NCI-H1105 (cell line): ENCODE measurements at places on chromosomes 1 and 21.

GRCh38 chr1:225746361-225747179 is 31.1 kb upstream of the SRP9 start:
- no peak for DNase-seq

GRCh38 chr1:186750257-186750656 is 70.0 kb upstream of the PTGS2 start:
- DNase-seq, result no peak

DNA sequence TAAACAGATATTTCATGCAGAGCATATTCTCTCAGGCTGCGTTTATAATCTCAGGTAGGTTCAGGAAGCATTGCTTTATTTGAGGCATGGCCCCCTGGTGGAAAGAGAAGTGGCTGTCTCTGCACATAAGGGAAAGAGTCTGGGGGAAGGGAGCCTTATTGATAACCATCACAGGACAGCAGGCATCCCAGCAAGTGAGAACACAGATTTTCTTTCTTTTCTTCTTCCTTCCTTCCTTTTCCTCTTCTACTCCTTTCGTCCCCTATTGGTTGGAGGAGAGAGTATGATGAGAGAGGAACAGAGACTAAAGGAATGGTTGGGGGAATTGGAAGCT is 21.9 kb downstream of the TSNAX start:
- DNase-seq, result no peak

GRCh38 chr1:25003457-25004190 is 73.5 kb upstream of the RUNX3 start:
- DNase-seq, result no peak

- no peak for DNase-seq
Measured at GRCh38 chr1:2416403-2416802, 4.0 kb upstream of the PEX10 start.

- no peak for DNase-seq
Measured at GRCh38 chr1:19400192-19400611, 85.1 kb downstream of the CAPZB start.

DNA sequence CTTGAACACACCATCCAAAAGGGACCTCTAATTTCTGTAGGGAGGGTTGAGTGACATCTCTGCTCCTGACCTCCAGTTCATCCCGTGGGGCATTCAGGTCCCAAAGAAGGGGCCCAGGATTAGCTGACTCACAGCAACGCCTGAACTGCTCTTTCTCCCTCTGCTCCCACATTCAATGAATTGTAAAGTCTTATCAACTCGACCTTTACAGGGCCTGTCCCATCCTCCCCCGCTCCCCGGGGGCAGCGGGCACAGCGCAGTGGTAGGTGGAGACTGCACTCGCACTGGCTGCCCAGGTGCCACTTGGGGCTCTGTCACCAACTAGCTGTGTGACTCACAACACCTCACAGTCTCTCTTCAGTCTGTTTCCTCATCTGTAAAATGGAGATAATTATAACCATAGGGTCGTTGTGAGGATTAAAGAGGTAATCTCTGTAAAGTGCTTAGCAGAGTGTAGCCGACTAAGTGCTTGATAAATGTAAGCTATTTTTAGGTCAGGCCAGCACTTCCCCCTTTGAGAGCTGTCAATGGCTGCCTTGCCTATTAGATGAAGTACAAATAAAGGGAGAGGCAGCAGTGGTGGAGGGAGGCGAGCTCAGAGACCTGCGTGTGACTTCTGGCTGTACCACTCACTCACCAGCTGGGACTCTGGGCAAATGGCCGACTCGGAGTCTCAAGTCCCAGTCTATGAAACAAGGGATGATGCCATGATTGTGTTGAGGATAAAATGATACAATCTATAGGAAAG is 637 bp upstream of the MYBPHL start:
- peak; percentile 45 for DNase-seq

GRCh38 chr1:33654267-33654834 is 181.9 kb downstream of the ZSCAN20 start:
- DNase-seq, result no peak

DNA sequence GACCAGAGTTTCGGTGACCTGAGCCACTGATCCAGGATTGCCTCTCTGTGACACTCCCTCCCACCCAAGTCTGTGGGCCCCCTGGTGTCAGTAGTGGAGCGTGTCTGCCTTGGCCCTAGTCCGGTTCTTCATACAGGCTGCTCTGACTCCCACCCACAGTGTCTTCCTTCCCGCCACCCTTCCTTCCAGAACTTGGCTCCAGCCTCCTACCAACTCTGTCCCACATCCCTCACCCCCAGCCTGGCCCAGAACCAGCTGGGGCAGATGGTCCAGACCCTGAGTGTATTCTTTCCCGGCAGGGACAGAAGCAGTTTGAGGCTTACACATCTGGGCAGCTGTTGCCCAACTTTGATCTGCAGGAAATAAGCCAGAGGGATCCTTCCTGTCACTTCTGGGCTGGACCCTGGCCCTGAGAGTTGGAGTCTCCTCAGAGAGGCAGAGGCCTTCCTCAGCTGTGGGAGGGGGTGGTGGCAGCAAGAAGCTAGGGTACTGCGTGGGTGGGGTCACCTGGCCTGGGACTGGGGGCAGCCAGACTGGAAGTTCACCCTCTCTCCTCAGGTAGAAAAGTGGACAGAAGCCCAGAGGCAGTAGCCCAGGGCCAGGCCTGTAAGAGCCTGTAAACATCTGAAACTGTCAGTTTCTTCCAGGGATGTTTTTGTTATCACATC is 43.1 kb upstream of the EPS8L3 start:
- no peak for DNase-seq

- no peak for DNase-seq
Measured at GRCh38 chr1:220827445-220828178, 40.9 kb downstream of the MTARC1 start.

DNA sequence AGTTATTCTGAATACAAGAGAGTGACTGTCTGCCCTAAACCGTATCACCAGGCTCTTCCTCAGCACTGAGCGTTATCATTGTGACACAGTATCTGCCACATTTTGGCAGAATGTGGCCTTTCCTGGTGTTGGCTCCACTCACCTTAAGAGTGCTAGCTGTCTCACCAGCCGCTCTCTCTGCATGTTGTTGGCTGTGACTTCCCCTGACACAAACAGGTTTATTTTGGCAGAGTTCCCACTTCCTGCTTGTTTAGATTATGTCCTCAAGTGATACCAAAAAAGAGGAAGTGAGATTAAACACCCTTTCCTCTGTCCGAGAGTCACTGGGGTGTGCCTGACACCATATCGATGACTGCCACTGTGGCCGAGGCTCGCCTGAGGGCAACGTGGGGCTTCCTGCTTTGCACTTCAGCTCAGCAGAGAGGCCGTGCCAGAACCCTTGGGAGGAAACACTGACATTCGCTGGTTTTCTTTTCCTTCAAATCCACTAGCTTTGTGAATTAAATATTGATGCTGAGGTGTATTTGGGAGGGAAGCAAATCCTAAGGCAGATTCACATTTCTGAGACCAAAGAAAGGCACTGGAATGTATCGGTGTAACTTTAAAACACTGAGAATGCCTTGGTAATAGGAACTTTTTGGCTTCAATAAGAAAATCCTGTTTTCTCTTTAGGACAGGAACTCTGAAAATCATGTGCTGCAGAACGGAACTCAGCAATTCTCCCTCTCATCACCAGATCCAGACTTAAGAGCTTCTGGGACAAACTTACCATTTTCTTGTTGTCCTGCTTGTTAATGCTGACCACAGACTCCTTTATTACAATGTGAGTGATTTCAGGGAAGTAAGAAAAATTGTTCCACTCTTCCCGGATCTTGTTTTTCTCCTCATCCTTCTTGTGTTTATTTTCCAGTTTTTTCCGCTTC is 102.1 kb downstream of the JAK1 start:
- no peak for DNase-seq

GRCh38 chr1:37148663-37149062 is 114.3 kb upstream of the GRIK3 start:
- no peak for DNase-seq

GRCh38 chr1:30376054-30376697 is 347.2 kb downstream of the MATN1 start:
- no peak for DNase-seq

GRCh38 chr1:42936309-42937078 is 22.2 kb downstream of the SLC2A1 start:
- no peak for DNase-seq

DNA sequence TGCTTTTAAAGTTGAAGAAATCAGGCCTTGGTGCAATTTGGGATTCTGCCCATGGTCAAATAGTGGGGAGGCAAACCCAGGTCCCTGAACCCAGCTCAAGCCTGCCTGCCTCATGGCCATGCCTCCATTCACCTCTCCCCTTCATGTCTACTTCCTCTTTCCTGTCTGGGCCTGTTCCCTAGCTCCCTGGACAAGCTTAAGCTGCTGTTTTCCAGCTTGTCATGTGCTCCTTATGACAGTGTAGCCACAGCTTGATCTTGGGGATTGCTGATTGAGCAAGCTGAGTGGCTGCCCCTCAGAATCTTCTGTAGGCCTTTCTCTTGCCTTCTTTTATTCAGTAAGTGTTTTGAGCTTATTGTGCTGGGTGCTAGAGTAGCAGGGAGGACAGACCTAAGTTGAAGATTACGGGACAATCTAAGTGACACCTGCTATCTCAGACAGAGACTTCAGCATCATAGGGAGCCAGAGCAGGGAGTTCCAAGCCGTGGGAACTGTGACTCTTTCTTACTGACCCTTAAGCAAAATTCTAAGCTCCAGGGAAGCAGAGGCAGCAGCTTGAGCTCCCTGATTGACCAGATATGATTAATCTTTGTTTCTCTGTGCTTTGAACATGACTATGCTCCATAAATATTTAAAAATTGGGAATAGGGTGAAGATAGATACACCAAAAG is 520 bp upstream of the MR1 start:
- DNase-seq, result no peak

DNA sequence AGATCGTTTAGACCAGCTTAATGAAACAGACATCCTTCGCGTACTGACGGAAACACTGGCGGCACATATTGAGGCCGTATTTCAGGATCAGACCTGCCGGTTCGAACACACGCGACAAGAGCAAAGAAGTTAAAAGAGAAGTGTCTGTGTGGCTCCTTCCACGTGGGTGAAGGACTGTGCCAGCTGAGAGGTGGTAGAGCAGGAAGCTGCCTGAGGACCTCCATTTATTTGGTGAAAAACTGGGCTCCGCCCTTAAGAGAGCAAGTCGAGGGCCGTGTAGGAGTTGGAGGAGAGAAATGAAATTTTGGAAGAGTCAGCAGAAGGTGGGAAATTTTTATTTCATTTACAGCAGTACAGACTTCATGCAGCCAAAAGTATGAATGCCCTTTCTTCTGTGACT is 38.8 kb upstream of the ADORA3 start:
- no peak for DNase-seq

DNA sequence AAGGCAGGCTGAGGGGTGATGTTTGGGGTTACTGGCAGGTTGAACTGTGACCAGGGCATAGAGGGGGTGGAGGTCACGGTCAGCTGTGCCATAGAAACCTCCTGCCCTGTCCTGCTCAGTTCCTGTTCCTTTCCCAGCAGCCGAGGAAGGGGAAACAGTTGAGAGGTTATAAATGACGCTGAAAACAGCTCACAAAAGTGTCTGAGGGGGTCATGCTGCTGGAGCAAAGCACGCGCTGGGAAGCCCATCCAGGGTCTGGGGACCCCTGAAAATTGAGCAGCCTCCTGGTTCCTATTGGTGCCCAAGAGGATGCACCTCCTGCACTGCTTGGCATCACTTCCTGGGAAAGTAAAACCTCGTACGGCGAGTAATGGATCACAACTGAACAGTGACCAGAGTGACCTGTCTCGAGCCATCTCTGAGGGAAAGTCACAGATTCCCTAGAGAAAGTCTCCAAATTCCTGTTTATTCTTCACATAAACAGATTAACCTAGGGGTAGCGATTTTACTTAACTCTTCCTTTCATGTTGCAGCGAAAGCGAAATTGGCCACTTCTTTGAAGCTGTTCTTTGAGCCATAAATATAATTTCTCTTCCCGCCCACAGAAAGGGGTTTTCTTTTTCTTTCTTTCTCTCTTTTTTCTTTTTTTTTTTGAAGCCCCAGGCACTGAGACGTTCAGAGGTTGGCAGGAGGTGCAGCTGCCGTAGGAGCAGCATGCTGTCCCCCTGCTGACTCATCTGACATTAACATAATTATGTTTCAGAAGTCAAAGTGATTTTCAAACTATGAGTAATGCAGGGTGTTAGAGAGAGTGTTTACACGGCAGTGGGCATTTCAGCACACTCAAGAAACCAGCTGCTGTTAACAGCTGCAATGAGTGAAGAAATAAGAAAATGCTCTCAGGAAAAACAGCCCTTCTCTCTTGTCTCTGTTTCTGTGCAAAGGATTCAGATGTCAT is 41.8 kb upstream of the ATF3 start:
- peak; percentile 62 for DNase-seq

DNA sequence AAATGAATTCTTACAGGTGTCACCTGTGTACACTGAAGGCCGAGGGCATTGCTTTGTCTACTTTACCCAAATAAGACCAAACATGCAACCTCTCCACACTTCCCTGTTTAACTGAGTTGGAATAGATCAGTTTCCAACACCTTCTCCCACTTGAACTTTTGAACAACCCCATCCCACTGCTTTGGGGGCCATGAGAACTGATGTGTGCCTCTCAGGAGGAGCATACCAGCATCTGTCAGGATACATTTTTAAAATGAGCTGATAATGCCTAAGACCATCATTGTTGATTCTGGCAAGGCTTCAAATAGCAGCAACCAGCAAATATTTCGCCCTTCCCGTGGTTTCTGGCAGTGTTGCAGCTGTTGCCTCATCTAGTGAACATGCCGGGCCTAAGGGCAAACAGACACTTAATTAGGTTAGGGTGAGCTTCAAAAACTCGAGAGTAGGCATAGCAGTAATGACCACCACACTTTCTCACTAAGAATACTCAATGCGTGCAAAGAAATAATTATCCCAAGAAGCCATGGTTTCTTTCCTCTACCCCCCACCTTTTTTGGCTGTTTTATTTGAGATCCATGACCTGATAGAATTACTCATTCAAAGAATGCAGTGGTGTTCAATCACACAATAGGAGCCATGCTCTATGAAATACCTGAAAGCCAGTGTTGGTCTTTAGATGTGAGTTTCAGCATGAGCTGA is 63.7 kb downstream of the MAP10 start:
- no peak for DNase-seq

DNA sequence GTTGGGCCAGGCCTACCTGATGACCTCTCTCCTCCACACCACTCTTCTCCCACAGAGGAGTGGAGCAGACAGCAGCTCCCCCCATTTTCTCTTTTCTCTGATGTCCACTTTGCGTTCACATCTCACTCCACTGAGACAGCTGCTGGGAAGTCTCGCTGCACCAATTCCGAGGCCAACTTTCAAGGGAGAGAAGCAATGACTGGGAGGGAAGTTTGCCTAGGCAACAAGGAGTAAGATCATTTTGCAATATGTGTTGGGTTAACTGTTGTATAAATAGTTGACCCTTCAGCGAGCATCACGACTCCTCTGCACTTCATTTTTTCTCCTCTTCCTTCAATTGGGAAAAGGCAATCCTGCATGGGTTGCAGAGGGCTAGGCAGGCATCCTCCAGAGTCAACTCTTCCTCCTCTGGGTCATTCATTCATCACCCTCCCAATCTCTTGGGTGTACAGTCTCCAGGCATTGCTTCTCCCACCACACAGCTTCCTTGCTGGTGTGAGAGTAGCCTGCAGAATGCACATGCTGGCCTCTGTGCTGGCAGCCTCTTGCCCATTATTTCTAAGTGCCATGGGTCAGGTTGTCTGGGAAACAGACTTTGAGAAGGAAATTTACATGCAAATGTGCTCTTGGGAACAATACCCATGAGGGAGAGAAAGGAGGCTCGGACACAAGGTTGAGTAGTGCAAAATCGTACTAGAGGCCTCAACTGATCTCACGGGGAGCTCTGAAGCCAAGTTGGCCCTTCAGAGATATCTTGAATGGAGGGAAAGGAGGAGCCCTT is 75.8 kb upstream of the BCAR3 start:
- DNase-seq, result no peak
